Stimulated activated CD4-positive, alpha-beta T cell treated with anti-CD3 and anti-CD28 coated beads, Interleukin-1b, Interleukin-23, amount 100 ng/mL, for 48 hours (primary cell): ENCODE measurements at places on chromosomes 2 and 18.

DNA sequence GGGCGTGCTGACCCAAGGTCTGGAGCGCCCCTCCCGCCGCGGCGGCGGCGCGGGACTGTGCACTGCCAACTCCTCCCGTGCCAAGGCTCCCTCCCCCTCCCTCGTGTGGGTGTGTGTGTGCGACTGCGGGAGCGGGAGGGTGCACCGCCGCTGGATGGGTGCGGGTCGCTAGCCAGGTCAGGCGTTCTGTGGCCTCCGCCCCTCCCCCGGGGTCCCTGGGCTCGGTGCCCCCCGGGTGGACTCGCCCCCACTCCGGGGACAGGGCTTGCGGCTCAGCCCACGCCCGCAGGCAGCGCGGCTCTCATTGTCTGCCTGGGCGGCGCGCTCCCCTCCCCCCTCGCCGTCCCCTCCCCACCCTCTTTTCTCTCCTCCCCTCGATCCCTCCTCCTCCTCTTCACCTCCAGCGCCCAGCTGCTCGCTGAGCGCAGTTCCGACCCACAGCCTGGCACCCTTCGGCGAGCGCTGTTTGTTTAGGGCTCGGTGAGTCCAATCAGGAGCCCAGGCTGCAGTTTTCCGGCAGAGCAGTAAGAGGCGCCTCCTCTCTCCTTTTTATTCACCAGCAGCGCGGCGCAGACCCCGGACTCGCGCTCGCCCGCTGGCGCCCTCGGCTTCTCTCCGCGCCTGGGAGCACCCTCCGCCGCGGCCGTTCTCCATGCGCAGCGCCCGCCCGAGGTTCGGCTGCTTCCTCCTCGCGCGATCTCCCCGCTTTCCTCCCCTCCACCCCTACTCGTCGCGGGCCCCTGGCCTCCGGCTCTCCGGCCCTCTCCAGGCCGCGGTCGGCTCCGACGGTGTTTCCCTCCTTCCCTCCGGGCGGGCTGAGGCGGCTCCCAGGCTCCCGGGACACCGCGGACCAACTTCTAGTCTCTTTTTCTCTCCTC, at the start of gene GATA6:
Gene GATA6, plus strand, starts transcription at position 579 of the 878 bp plus-strand sequence. CDS start 1,556 bp downstream, outside the sequence.
- DNase-seq = peak; percentile 32

GRCh38 chr2:239936838-239937581, 88.1 kb downstream of the NDUFA10 start:
- DNase-seq = no peak

GRCh38 chr18:61222206-61222605, 111.0 kb upstream of the CDH20 start:
- DNase-seq = no peak

- DNase-seq = no peak
Observed at GRCh38 chr18:24799720-24800119, 339.3 kb downstream of the HRH4 start.

GRCh38 chr18:35577045-35577848, 4.3 kb upstream of the GALNT1 start:
- peak; percentile 48 for DNase-seq

GRCh38 chr18:72325307-72325706, 218.8 kb downstream of the CBLN2 start:
- DNase-seq = no peak

- no peak for DNase-seq
Observed at GRCh38 chr18:74899554-74899953, 301.9 kb downstream of the ZNF407 start.

- DNase-seq = no peak
Observed at GRCh38 chr18:46502444-46502843, 154.6 kb downstream of the LOXHD1 start.

DNA sequence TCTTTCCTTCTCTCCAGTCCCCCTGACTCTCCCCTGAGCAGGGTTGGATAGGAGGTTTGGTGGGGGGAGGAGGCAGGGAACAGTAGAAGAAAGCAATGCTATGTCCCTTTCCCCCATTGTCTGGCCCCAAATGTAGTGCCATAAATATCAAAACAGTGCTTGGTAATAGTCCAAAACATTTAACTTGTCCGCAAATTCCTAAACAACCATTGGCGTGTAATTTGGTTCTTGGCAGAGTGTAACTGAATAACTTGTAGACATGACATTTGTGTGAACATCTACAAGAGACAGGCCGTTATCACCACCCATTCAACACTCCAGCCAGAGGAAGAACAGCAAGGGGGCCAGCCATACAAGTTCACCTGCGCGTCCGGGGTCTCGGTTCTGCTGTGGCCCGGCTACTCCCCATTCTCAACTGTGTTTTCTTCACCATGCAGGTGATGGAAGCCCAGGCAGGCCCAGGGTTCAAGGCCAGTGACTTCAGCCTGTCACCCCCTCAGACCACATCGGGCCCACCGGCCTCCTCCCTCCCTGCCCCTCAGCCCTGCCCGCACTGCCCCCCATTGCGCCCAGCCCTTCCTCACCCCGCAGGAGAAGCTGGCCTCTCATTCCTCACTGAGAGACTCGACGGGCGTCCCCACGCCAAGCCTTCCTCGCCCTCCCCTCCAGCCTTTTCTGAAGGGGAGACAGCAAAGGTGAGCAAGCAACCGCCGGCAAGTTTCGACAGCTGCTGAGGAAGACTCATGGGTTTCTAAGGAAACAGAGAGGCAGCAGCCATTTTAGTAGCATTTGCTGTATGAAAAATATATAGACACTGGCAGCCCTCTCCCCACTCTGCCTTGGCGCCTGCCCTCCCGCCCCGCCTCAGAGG, 699 bp upstream of the RAPGEF4 start:
- DNase-seq = peak; percentile 42

GRCh38 chr2:224954980-224955379, 87.3 kb downstream of the DOCK10 start:
- DNase-seq = no peak

DNA sequence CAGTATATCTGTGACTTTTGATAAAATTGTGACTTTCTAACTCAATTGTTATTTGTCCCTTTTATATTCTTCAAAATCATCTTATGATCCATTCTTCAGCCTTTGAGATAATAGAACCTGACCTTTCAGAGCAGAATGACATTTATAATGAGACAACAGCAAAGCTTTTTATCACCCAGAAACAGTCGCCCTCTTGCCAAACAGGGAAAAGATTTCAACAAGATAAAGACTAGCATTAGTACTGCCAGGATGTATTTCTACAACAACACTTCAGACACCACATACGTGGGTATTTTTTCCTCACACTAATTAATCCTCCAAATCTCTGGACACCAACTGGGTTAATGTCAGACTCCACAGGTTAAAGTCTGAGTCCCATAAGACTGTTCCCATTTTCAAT, 249.0 kb downstream of the ZNF804A start:
- no peak for DNase-seq

DNA sequence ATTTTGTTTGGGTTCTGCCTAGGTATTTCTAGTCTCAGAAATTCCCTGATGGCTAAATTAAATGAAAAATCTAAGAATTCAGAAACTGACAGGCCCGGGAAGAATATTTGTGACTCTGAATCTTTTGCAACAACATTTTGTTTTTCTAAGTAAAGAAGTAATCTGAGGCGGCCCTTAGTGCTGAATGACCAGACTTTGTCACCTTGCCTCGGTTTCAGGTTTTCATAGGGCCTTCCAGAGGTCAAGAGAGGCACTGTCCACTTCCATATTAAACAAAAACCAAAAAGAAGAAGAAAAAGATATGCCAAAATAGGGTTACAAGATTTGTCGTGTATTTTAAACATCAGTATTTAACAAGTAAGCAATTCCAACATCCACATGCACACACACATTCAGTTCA, 16.1 kb upstream of the CCNYL1 start:
- DNase-seq = no peak

GRCh38 chr2:57343391-57344006, 703.1 kb upstream of the VRK2 start:
- no peak for DNase-seq

GRCh38 chr2:6963727-6964126, 46.5 kb downstream of the RNF144A start:
- no peak for DNase-seq

GRCh38 chr2:191636235-191636543, 41.7 kb upstream of the NABP1 start:
- no peak for DNase-seq

GRCh38 chr2:133654949-133655348, 86.7 kb upstream of the NCKAP5 start:
- DNase-seq = no peak

DNA sequence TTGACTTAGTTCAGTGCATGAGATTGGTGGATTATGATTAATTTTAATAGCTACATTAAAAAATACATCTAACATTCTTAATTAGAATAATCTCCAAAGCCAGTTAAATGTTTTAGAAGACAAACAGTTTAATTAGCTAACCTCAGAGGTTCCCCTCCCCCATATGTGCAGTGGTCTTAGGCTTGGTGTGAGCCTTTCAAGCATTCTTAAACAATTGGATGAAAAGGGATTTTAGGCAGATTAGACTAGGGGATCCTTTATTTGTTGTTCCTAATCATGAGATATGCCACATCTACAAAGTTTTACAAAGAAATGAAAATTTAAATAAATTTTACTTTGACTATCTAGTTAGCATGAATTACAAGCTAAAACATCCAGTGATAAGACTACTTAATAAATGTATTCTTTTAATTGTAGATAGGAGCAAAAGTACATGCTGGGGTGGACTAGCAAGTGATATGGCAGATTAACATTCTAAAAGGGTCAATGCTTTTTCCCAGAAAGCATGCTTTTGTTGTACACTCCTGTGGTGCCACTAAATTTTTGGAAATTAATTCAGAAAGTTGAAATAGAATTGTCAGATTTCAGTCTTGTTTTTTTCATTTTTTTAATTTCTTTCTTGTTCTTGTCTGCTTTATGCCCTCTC, 42.7 kb upstream of the OTX1 start:
- no peak for DNase-seq

DNA sequence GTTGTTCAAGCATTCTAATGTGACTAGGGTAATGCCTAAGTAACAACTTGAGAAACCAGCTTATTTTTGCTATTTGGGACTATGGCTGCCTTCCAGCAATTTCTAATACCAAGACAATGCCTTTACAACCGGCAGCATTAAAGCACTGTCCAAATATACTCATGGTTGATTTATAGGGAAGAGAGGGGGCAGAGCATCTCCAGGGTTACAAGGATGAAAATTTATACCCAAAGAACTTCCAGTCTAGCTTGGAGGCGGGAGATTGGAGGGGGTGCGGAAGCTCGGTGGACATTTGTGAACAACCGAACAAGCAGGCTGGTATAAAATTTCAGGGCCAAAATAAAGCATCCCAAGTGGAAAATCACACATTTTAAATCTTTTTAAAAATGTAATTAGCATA, 294.9 kb upstream of the STON1 start:
- no peak for DNase-seq

DNA sequence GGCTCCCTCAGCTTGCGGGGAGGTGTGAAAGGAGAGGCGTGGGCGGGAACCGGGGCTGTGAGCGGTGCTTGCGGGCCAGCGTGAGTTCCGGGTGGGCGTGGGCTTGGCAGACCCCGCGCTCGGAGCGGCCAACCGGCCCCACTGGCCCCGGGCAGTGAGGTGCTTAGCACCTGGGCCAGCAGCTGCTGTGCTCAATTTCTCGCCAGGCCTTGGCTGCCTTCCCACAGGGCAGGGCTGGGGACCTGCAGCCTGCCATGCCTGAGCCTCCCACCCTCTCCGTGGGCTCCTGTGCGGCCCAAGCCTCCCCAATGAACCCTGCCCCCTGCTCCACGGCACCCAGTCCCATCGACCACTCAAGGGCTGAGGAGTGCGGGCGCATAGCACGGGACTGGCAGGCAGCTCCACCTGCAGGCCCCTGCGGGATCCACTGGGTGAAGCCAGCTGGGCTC, 48.2 kb downstream of the RNF138 start:
- DNase-seq = peak; percentile 5

GRCh38 chr2:170821531-170822289, 5.0 kb downstream of the GAD1 start:
- DNase-seq = no peak

GRCh38 chr2:139805441-139805840, 1025.3 kb upstream of the NXPH2 start:
- DNase-seq = no peak

- no peak for DNase-seq
Observed at GRCh38 chr2:168357797-168358472, 98.1 kb upstream of the CERS6 start.

- DNase-seq = no peak
Observed at GRCh38 chr18:48126240-48126639, 195.8 kb upstream of the SMAD2 start.

- DNase-seq = no peak
Observed at GRCh38 chr18:44495151-44495550, 185.5 kb upstream of the SETBP1 start.

- no peak for DNase-seq
Observed at GRCh38 chr2:134717286-134718022, 1.3 kb downstream of the TMEM163 start.

- DNase-seq = no peak
Observed at GRCh38 chr2:149218497-149218896, 111.9 kb upstream of the LYPD6 start.
